ENCODE measurements at places on chromosomes 3 and 15.

DNA sequence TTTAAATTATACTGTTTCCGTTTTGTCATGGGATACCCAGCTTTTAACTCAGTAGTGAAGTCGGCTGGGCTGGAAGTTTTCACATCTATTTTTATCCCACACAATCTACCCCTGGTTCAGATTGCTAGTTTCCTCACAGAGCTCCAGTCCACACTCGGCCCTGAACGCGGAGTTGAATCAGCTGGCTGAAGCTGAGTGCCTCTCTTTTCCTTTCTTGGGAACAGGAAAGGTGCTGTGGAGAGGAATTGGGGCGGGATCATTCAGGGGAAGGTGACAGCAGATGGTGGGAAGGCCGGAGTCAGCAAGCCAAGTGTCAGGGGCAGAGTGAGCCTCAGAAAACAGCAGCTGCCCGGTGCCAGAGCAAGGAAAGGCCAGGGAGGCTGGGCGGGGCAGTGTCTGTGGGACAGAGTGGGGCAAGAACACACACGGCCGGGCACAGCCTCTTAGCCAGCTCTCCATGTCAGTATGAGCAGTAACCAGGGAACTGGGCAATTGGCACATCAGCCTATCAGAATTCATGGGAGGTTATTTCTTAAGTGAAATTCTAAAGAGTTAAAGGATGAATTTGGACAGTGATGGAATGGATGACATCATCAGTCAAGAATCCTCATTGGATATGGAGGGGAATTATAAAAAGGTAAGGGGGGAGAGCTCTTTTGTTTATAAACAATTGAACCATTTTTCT lies 135.7 kb upstream of the IL12A start:
- no peak for DNase-seq

DNA sequence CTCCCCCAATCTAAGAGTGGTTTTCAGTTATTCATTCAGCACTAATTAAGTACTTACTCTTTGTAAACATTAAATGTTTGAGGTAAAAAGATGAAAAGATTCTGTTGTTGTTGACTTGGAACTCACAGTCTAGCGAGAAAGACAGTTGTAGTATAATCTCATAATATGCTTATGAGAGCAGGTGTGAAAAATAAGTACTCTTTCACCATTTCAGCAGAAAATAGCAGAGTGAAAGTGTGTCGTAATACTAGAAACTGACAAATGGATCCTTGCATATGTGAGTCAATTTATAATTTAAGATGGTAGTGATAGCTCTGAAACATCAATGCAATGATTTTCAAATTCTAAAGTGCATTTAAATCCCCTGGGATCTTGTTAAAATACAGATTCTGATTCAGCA lies 618.8 kb upstream of the CCDC54 start:
- DNase-seq = no peak

GRCh38 chr3:39212665-39213064 lies 20.3 kb upstream of the XIRP1 start:
- DNase-seq = no peak

DNA sequence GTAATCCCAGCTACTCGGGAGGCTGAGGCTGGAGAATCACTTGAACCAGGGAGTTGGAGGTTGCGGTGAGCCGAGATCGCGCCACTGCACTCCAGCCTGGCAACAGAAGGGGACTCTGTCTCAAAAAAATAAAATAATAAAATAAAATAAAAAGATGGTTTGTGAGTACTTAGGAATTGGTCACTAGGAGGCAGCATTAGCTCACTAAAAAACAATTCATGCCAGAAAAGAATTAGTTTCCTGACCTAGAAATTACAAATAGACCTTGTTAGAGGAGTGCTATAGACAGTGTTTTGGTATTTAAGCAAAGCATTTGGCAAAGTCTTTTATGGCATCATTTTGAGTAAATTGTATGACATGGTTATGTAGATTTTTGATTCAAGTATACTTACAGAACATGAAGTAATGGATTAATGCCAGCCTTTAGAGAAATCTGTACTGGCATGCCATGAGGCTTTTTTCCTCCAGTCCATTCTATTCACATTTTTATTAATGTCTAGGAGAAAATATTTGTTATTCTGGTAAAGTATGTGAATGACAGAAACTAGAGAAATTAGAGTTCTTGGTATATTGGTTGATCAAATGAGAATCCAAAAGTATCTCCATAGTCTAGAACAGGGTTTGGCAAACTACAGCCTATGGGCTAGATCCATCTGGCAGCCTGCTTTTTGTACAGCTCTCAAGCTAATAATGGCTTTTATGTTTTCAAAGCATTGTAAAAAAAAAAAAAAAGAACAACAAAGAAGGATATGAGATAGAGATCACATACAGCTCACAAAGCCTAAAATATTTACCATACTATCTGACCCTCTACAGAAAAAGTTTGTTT lies 81.6 kb downstream of the LRRC49 start:
- DNase-seq = peak; percentile 5

- no peak for DNase-seq
Measured at GRCh38 chr3:112671930-112672715, 31.2 kb upstream of the CCDC80 start.

GRCh38 chr15:100308213-100308600 lies 33.6 kb downstream of the ADAMTS17 start:
- no peak for DNase-seq

- no peak for DNase-seq
Measured at GRCh38 chr15:100688549-100689120, 86.2 kb downstream of the ASB7 start.

DNA sequence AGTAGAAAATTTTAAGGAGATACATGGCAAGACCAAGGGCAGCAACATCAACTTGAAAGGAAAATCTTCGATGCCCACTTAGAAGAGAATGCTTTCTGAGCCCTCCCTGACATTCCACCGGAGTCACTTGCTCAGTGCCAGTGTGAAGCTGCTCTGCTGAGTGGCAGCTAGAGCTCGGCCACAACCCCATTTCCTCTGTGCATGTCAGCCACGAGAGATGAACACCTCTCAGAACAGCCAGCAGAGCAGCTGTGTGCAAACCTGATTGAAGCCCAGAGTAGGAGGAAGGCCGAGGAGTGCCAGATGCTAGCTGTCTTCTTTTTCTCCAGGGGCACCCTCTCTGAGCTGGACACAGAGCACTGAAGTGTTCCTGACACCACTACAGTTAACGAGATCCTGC lies 12.2 kb downstream of the TARS3 start:
- DNase-seq = no peak

DNA sequence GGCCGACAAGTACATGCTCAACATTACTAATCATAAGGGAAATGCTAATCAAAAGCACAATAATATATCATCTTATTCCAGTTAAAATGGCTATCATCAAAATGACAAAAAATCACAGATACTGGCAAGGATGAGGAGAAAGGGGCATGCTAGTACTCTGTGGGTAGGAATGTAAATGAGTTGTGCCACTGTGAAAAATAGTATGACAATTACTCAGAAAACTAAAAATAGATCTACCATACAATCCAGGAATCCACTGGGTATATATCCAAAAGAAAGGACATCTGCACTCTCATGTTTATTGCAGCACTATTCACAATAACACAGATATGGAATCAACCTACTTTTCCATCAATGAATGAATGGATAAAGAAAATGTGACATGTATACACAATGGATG lies 1256.5 kb downstream of the SI start:
- DNase-seq = no peak
